ENCODE measurements at places on chromosomes 4 and X.

DNA sequence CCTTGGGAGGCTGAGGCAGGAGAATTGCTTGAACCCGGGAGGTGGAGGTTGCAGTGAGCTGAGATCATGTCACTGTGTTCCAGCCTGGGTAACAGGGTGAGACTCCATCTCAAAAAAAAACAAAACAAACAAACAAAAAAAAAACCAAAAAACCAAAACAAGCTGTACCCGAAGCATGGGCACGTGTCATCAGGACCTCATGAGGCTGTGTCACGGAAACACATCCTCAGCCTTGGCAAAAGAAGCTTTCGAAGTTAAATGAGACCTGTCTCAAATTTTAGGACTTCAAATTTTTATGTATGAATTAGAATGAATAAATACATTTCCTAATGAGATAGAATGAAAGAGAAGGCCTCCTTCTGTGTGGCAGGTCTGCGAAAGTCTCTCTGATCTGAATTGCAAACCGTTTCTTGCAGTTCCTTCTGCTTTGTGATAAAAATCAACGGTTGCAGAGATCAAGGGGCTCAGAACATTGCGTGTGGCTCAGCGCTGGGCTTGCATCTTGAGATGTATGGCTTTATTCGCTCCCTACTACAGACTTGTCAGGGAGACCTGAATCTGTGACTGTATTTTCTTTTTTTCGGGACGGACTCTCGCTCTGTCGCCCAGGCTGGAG, 19.5 kb upstream of the CRLF2 start:
- DNase-seq: no peak

DNA sequence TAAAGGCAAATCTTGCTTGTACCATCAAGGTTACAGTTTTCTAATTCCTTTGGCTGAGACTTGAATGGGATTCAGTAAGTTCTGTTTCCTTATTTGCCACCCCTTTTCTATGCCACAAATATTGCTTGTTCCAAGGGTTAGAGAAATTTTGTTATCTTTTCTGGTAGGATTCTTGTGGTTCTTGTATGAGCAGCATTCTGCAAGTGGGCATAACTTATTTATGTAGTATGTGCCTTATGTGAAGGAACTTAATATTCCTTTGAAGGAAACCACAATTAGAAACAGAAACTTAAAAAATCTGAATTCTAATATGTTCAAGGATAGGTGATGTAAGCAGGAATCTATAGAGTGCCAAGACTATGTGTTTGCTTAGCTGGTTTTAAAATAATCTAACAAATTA, 53.1 kb upstream of the TSPAN5 start:
- no peak for DNase-seq

- DNase-seq: no peak
These were observed 43.2 kb downstream of the MANBA start for GRCh38 chr4:102717448-102718092.

DNA sequence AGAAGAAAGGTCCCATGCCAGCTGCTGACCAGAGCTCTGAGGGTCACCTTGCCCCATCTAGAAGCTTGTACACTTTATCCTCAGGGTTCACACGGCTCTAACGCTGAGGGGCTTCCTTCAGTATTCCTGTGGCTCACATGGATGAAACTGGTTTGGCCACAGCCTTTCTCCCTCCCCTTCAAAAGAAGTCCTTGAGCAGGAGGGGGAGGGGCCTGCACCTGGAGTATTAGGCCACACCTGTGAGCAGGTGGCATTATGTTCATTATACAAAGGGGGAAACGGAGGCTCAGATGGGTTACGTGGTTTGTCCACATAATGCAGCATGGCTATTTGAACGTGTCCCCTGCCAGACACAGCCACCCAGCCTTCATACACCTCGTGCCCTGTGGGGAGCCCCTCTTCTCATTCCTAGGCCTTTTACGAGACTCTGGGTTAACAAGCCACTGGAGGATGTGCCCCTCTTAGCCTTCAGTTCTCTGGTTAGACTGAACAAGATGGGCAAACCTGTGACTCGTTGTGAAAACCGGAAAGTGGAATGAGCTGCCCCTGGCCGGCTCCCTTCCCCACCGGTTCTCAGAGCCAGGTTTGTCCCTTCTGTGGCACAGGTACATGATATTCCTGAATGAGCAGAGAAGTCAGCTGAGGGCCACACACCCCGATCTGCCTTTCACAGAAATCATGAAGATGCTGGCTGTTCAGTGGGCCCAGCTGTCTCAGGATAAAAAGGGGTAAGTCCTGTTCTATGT, 27.2 kb upstream of the JAKMIP1 start:
- DNase-seq: no peak

- no peak for DNase-seq
These were observed 14.8 kb downstream of the ARHGEF6 start for GRCh38 chrX:136765821-136766356.

DNA sequence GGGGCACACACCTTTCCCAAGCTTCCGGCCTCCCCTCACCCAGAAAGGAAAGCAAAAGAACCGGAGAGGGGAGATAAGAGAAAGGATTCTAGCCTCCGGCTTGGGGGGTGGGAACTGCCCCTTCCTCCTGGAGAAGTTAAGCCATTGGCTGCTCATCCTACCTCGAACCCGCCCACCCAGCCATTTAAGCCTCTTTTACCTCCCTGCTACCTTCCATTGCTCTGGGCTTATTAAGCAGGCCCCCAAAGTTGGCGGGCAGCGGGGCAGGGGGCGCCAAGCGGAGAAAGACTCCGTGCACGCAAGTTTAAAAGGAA, 2.3 kb downstream of the MAML3 start:
- DNase-seq: peak; percentile 72

GRCh38 chr4:609400-610050, 15.8 kb upstream of the PDE6B start:
- no peak for DNase-seq

GRCh38 chrX:24925430-24925829, 90.3 kb downstream of the ARX start:
- no peak for DNase-seq

DNA sequence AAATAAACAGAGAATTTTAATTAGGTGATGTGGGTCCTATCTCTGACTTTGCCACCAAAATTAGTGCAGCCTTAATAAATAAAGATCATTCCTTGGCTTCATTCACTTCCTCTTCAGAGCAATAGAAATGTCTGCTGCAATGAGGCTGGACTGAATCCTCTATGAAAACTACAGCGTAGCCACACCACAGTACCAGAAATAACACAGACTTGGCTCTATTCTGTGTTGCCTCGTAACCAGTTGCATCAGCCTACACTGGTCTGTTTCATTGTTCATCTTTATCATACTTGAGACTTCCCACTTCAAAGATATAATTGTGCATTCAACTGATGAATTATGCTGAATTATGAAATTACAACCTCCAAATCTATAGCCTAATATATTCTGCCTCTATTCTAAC, 15.8 kb downstream of the GLRA3 start:
- DNase-seq: no peak

- no peak for DNase-seq
These were observed 355.2 kb upstream of the GALNT7 start for GRCh38 chr4:172813359-172813923.

- peak; percentile 10 for DNase-seq
These were observed 111.6 kb downstream of the BTC start for GRCh38 chr4:74682567-74683359.

DNA sequence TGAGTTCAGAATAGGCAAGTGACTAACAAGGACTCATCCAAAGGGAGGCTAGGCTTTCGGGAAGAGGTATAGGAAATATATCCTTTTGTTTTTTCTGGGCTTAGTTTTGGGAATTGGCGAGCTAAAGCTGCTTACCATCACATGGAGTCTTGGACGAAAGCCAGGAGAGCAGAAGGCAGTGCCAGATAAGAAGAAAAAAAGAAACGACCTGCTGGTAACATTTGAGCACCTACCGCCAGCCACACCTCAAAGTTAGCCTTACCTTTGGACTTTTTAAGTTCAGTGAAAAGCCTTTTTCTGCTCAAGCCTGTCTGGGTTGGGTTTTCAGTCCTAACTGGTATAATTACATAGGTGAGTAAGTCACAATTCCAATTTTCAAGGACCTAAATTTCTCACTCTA, 85.1 kb upstream of the LCORL start:
- no peak for DNase-seq

DNA sequence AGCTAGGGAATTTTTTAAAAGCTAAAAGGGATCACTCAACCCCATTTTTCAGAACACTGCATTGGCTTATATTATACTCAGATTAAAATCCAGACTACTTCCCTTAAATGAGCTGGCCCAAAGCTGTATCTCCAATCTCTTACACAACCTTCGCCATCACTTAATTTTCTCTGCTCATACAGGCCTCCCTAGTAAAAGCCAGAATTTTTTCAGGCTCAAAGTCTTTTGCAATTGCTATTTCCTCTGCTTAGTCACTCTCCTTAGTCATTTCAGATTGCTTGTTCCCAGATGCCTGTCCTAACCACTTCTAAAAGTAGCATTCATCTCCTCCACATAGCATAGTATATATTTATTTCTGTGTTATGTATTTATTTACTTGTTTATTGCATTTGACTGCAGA, 1587.9 kb upstream of the ADGRL3 start:
- DNase-seq: no peak

DNA sequence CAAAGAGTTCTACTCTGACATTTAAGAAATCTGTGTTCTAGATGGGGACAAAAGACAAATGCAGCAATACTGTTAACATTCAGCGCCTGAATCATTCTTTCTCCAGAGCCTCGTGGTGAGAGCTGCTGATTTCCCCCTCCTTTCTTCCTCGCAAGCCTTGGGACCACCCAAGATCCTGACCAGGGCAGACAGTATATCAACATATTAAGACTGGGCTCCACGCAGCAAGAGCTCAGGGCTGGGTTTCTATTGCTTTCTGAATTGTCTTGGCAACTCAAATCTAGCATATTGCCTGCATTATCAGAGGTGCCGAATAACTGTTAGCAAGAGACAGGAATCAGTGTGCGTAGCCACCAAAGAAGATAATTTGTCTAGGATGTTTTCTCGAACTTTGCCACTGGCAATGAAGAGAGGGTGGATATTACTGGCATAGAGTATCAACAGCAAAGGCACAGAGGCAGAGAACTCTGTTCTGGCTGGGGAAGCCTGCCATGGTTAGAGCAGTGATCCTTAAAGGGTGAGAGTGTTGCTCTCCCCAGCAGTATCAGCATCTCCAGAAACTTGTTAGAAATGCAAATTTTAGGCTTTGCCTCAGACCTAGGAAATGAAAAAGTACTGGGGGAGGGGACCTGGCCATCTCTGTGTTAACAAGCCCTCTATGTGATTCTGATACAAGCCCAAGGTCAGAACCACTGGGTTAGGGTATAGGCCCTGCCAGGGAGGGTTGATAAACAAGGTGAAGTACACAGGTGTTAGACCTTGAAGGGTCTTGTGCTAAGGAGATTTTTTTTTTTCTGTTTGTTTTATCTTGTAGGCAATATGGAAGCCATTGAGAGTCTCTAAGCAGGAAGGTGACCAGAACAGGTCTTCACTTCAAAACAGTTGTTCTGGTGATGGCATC, 46.2 kb upstream of the MID1IP1 start:
- no peak for DNase-seq

GRCh38 chr4:52103319-52103718, 52.2 kb downstream of the SPATA18 start:
- no peak for DNase-seq

GRCh38 chr4:185845966-185846365, 34.0 kb upstream of the SORBS2 start:
- DNase-seq: no peak

DNA sequence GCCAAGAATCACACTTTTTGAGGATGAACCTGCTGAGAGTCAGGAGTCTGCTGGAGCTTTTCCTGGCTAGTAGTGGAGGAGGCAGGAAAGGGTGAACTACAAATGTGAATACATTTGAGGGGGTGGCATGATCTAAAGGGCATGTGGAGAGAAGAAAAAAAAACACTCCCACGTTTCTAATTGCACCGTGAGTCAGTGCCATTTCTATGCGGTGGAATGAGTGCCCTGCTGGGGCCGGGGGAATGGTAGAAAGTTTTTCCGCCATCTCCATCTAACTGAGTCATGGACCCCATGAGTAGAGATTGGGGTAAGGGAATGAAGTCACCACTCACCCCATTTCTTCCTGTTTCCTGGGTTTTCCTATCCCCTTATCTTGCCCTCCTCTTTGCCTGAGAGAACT, 19.8 kb downstream of the BEX3 start:
- DNase-seq: no peak

DNA sequence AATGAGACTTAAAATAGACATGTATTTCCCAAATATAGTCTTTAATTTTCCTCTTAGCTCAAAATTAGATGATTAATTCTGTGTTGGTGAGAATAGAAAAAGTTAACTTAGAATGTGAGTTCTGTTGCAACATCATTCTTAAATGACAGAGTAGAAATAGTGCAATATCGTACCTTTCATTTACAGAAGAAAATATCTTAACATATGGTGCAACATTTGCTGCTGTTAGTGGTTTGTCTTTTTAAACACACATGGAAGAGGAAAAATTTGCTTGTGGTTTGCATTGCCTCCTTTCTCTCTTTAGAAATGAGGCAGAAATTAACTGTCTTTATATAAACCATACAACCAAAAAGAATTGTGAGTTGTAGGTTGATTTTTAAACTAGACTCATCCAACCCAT, 39.3 kb upstream of the FHDC1 start:
- no peak for DNase-seq

DNA sequence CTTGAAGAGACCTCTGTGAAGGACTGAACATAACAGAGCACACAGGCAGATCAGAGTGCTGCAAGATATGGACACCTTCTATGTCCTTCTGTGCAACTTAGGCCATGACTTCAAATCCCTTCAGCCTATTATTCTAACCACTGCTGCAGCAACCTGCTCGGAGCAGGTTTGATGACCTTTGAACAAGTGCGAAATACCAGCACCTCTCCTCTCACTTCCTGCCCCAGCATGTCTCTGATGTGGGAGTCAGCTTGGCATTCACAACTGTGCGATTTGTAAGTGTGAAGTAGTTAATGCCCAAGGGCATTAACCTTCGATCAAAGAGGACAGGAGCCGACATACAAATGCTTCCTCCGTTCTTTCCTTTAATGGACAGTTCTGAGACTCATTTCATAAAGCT, 1.6 kb upstream of the EXOC1 start:
- DNase-seq: no peak

- DNase-seq: no peak
These were observed at the start of gene GABRG1 for GRCh38 chr4:46123913-46124755. TSS of gene GABRG1 (minus strand) at chr4:46124054. CDS start at chr4:46123913, 141 bp downstream.

DNA sequence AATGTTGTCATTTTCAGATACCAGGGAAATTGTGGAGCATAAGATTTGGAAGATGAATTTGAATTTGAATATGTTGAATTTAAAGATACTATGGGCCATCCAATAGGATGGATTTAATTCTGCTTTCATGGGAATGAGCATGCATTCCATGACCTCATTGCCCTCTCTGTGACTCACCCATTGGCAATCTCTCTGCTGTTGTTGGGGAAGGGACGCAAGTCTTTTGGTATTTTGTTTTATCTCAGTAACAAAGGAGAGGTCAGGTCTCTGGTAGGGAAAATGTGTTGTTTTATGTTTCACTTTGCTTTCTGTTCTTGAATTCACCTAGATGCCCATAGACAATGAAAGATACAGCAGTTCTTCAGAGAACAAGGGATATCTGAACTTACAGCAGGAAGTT, 42.1 kb upstream of the MAGEA4 start:
- DNase-seq: no peak

GRCh38 chr4:184142121-184143000, 75.3 kb downstream of the ENPP6 start:
- DNase-seq: no peak

Data from progenitor cell of endocrine pancreas (in vitro differentiated cells).